Nephron progenitor cell (in vitro differentiated cells): ENCODE measurements at places on chromosomes 5 and 9.
A peak's percentile ranks its signal among the peaks of the same experiment; 100 is the strongest.

GRCh38 chr5:157387683-157388093 is 72.3 kb upstream of the NIPAL4 start:
- H3K36me3 ChIP-seq: peaks cover 17% of the 10 kb centered on the region
- H3K4me1 ChIP-seq: peaks cover 39% of the 10 kb centered on the region
- no peak overlapping the region for H3K4me3 ChIP-seq
- no peak for DNase-seq
- H3K27me3 ChIP-seq: no peaks in the 10 kb centered on the region

DNA sequence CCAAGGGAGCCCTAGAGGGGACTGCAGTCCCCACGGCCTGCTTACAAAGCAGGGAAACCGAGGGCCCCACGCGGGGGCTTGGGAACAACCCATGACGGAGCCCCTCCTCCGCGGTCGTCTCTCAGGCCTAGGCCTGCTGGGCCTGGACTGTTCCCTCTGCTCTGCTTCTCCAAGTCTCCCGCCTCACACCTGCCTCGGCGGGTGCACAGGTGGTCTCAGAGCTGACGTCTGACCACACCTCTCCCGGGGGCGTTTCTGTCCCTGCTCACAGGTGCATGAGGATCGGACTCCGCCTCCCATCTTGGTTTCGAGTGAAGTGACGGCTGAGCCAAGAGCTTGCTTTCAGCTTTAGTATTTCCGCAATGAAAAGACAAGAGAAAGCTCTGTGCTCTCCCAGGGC is 72.1 kb downstream of the MRPL36 start:
- no peaks in the 10 kb centered on the region for H3K36me3 ChIP-seq
- DNase-seq: no peak
- no peak overlapping the region for H3K27ac ChIP-seq
- H3K4me3 ChIP-seq: no peak overlapping the region
- H3K4me1 ChIP-seq: peaks cover 36% of the 10 kb centered on the region
- H3K27me3 ChIP-seq: peaks cover 8% of the 10 kb centered on the region

DNA sequence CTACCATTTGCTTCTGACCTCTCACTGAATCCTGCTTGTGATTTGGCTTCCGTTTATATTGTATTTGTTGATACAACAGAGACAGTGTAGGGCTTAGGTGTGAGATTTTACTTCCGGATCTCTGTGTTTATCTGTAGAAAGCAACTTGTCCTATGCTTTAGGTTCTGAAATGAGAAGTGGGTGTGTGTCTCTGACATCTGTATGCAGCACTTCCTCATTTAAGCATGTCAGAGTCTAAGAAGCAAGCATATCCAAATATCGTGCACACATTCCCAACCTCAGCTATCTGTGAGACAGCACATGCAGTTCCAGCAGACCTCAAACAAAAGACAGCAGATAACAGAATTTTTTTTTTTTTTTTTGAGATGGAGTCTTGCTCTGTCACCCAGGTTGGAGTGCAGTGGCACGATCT is 16.3 kb downstream of the KLF9 start:
- no peak overlapping the region for H3K27ac ChIP-seq
- DNase-seq: no peak
- H3K4me3 ChIP-seq: no peak overlapping the region
- peaks cover 3% of the 10 kb centered on the region for H3K27me3 ChIP-seq

- H3K27ac ChIP-seq: no peak overlapping the region
- H3K27me3 ChIP-seq: peaks cover 1% of the 10 kb centered on the region
- no peak overlapping the region for H3K4me3 ChIP-seq
- no peaks in the 10 kb centered on the region for H3K4me1 ChIP-seq
These were observed 317.6 kb downstream of the IRX1 start for GRCh38 chr5:3913279-3913678.

DNA sequence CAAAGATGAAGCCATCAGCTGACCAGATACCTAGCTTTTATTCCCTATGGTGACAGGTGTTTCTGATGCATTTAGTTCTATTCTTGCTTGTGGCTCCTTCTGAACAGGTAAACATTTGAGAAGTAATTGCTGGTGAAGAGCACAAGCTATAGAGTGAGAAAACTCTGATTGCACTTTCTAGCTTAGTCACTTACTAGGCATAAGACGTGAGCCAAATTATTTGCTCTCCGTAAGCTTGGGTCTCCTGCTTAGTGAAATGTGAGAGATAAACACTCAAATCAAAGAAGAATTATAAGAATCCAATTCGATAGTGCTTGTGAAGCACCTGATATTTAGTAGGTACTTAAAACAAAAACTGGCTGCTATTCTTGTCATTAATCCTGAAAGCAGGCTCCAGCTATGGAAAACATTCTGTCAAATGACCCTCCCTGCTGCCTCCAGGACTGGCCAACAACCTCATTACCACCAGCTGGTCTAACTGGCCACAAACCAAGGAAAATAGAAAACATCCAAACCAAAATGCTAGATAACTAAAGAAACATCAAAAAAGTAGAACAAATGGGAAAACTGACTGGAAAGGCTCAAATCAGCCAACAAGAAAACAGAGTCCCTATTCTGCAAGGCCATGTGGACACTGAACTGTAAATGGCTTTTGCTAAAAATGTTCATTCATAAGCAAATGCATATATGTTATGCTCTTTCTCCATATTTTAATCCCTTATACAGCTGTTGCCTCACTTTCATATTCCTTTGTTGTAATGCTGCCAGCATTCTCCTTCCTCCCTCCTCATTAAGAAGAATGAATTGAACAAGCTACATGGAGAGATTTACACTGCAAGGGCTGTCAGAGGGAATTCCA is 616.1 kb downstream of the DTWD2 start:
- no peaks in the 10 kb centered on the region for H3K27me3 ChIP-seq
- no peak overlapping the region for H3K4me3 ChIP-seq
- DNase-seq: no peak
- H3K4me1 ChIP-seq: no peaks in the 10 kb centered on the region

DNA sequence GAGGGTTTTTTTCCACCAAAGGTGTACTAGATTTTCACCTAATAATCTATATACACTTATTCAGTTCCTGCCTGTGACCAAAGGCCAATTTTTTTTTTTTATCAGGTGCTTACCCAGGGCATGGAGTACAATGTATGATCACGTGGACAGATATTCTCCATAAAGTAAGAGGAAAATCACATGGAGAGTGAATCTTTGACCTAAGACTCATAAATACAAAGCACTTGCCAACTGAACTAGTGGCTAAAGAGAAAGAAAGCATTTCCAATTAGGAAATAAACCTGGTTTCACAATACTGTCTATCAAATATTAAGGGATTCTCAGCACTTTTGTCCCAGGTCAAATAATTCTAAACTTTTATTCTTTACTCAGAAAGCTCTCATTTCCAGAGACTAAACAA is 33.0 kb upstream of the CEP120 start:
- no peaks in the 10 kb centered on the region for H3K27me3 ChIP-seq
- no peak overlapping the region for H3K4me3 ChIP-seq
- DNase-seq: no peak
- peaks cover 11% of the 10 kb centered on the region for H3K4me1 ChIP-seq
- no peak overlapping the region for H3K27ac ChIP-seq

GRCh38 chr5:126263591-126264184 is 159.5 kb upstream of the GRAMD2B start:
- no peak for DNase-seq
- H3K4me3 ChIP-seq: no peak overlapping the region
- H3K27ac ChIP-seq: no peak overlapping the region

DNA sequence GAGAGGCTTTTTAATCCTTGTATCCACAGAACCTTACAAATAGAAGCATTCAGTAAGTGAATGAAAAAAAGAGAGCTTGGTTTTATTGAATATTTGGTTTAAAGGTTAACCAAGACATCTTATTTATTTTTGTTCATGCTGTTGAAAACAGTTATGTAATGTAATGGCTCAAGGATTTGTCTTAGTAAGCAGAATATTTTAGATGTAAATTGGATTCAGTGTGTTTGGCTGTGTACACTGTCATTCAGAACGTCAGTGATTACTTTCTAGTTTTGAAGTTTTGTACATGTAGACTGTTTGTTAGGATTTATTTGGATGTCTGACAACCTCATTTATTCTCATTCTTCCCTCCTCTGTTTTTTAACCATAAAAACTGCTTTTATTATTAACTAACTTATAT is 31.3 kb downstream of the KCNN2 start:
- H3K36me3 ChIP-seq: no peaks in the 10 kb centered on the region
- no peaks in the 10 kb centered on the region for H3K4me1 ChIP-seq

- H3K36me3 ChIP-seq: no peaks in the 10 kb centered on the region
- H3K4me1 ChIP-seq: peaks cover 19% of the 10 kb centered on the region
- H3K4me3 ChIP-seq: no peak overlapping the region
- no peak for DNase-seq
These were observed 38.0 kb upstream of the CCDC152 start for GRCh38 chr5:42718591-42718990.

- no peak overlapping the region for H3K27ac ChIP-seq
- H3K36me3 ChIP-seq: no peaks in the 10 kb centered on the region
- DNase-seq: no peak
- H3K4me3 ChIP-seq: no peak overlapping the region
- no peaks in the 10 kb centered on the region for H3K4me1 ChIP-seq
These were observed 209.4 kb downstream of the DTWD2 start for GRCh38 chr5:118778941-118779340.

GRCh38 chr9:33393581-33393980 is 8.8 kb downstream of the AQP7 start:
- H3K27me3 ChIP-seq: peaks cover 7% of the 10 kb centered on the region
- H3K36me3 ChIP-seq: no peaks in the 10 kb centered on the region
- DNase-seq: no peak
- no peak overlapping the region for H3K4me3 ChIP-seq
- peaks cover 54% of the 10 kb centered on the region for H3K4me1 ChIP-seq

DNA sequence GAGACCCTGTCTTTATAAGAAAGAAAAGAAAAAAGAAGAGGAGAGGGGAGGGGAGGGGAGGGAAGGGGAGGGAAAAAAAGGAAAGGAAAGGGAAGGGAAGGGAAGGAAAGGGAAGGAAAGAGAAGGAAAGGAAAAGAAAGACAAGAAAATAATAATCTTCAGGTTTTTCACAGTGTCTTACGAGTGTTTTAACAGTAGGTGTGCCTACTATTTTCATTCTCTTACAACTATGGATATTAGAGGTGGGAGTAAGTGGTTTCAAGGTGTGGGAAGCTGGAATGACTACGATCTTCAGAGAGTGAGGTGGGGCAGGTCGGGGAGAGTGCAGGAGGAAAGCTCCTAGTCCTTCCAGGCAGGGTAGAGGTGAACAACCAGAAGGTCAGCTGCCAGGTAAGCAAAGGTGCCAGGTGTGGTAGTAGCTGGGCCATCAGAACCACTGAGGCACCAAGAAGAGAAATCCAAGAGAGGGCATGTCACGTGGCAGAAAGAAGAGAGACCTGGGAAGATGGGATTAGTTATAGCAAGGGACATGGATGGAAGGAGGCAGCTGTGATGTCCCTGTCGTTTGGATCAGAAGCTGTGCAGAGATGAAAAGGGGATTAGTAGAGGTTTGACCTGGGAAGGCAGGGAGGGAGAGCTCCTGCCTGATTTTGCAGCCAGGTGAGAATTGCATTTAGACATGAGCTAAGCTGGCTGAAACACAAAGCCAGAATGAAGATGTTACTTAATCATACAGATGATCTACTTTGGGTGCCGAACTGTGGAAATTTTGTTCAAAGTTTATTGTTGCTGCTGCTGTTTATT is 95.4 kb downstream of the OTULIN start:
- peaks cover 11% of the 10 kb centered on the region for H3K4me1 ChIP-seq
- no peak overlapping the region for H3K4me3 ChIP-seq
- no peak for DNase-seq

DNA sequence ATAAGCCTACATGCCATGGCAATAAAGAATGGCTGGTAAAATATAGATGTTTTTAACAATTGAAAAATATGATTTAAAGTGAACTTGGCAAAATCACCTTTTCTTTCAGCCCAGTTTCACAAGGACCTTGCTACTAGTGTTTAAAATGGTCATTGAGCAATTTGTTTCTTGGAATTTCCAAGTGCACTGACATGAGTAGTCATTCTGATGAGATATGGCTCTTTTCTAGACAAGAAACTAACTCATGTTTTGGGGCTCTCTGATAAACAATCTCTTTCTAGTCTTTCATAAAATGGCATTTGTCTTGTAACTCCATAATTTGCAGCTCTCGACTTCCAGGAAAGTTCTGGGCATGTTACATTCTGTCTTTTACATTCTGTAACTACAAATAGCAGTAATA is 176.8 kb downstream of the NR2F1-AS1 start:
- peaks cover 53% of the 10 kb centered on the region for H3K4me1 ChIP-seq
- DNase-seq: no peak
- H3K27me3 ChIP-seq: no peaks in the 10 kb centered on the region
- peak overlapping the region; percentile 73 for H3K27ac ChIP-seq
- H3K36me3 ChIP-seq: peaks cover 9% of the 10 kb centered on the region

GRCh38 chr5:95087816-95088317 is 197.0 kb downstream of the MCTP1 start:
- no peak overlapping the region for H3K4me3 ChIP-seq
- DNase-seq: no peak
- peak overlapping the region; percentile 30 for H3K27ac ChIP-seq
- H3K36me3 ChIP-seq: no peaks in the 10 kb centered on the region

DNA sequence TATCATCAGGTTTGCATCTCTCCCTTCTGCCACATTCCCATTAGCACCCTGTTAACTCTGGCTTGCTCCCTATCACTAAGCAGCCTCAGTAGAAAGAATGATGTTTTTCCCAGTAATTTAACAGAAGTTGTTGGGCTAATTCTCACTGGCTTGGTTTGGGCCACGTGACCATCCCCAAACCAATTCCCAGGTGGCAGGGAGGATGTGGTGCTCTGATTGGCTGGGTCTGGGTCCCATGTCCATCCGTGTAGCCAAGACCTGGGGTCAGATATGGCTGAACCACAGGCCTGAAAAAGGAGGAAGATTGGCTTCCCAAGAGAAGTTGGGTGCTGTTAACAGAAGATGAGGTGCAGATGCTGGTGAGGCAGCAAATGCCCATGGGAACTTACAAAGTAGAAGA is 122.0 kb downstream of the BOD1 start:
- H3K27me3 ChIP-seq: peaks cover 3% of the 10 kb centered on the region

DNA sequence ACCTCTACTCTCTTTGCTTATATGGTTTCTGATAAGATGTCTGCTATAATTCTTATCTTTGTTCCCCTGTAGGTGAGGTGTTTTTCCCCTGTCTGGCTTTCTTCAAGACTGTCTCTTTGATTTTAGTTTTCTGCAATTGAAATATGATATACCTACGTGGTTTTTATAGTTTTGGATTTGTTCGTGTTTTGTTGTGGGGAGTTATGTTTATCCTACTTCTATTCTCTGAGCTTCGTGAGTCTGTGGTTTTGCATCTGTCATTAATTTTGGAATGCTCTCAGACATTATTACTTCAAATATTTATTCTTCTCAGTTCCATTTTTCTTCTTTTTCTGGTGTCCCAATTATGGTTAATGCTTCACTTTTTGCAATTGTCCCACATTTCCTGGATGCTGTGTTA is 521.3 kb downstream of the KCTD16 start:
- H3K27ac ChIP-seq: no peak overlapping the region
- H3K36me3 ChIP-seq: no peaks in the 10 kb centered on the region
- H3K4me3 ChIP-seq: no peak overlapping the region
- H3K4me1 ChIP-seq: no peaks in the 10 kb centered on the region
- H3K27me3 ChIP-seq: peaks cover 9% of the 10 kb centered on the region
